ENCODE measurements at places on chromosomes 12 and 14.

DNA sequence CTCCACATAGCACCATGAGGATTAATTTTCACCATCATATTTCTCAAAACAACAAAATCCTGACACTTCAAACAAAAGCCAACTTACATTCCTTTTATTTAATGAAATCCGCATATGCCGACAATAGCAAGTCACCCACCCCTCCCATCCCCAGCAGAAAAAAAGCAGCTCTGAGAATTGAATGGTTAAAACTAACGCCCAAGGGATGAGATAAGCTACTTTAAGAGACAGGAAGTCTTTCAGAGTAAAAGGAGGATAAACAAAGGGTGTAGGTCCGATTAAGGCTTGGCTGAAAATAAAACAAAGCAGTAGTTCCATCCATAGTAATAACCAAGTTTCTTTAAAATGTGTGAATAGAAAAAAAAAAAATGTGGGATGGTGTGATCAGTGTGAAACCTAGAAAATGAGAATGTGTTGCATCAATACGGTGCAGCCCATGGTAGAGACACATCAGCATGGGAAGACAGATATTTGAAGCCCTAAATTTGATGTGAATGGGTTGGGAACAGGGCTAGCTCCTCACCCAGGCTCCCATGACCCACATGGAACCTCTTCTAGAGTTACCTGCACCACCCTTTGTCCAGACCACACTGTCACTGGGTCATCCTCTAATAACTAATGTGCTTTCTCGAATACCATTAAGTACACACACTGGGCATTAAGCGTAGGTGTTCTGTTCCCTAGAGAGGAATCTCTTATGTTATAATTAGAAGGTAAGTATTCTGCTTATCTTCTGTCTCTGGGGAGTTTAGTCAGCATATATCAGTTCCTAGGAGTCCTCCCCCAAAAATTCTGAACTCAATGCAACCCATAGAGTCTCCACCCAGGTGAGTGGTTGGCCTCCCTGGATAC lies 31.7 kb downstream of the RTRAF start:
- no peak for DNase-seq

DNA sequence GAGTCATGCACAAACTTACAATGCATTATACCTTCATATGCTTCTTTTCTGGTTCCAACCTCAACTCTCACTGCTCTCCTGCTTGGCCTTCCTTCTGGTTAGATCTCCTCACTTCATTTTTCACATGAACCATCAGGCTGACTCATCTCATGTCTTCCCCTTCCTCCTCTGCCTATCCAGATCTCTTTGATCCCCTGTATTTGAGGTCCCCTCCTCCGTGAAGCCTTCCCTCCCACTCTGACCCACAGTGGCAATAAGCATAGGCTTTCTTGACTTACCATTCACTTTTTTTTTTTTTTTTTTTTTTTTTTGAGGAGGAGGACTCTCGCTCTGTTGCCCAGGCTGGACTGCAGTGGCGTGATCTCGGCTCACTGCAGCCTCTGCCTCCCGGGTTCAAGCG lies 14.7 kb upstream of the ASIC1 start:
- no peak for DNase-seq

DNA sequence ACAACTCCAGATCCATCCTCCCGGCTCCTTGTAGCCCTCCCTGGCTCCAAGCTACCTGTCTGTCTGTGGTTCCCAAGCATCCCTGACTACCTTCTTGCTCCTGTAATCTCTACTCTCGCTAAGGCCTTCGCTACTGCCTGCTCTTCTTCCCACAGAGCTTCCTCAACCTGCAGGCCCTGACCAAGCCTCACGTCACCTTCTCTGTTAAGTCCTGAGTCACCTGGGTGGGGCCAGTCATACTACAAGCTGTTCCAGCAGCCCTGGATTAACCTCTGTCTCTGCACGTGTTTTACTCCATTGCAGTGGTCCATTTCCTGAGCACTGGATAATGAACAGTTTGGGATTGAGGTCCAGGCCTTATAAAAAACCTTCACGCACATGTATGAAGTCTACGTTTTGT lies 770.7 kb downstream of the BCL11B start:
- DNase-seq = no peak

DNA sequence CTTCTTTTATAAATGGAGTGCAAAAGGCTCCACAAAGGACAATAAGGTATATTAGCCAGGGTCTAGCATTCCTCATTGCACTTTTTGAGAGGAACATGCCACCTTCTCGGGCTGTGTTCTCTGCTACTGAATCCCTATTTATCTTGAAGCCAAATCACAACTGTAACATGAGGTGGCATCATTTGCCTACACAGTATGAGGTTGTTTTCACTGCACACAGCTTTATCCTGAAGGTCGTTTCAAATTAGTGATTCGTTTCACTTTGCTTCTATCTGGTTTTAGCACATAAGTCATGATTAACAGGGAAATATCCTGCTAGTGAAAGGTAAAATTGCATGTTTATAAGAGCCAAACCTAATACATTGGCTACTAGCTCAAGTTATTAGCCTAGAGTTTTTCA lies 153.8 kb downstream of the SLC35F4 start:
- DNase-seq = no peak

- no peak for DNase-seq
These were observed 2.7 kb upstream of the ASPG start for GRCh38 chr14:104082807-104083206.

- no peak for DNase-seq
These were observed at the start of gene GPR162 for GRCh38 chr12:6821591-6822425. GPR162 (plus strand) TSS chr12:6821821; CDS start chr12:6823899, 2,078 bp downstream.

GRCh38 chr14:93824076-93824475 lies 35.8 kb upstream of the PRIMA1 start:
- no peak for DNase-seq

DNA sequence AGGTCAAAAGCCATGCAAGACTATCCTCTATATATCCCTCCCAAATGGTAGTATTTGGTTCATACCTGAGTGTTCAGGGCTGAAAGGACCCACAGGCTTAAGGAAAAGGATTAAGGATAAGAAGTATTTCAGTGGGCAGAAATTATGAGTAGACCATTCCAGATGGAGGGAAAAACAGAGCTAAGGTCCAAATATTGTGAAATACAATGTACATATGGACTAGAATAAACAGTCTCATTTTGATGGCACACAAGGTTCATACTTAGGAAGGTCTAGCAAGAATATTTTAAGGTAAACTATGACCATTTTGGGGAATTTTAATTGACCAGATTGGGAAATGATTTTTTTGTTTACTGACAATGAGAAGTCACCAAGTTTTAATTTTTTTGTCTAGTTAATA lies 124.6 kb downstream of the PRKD1 start:
- no peak for DNase-seq

GRCh38 chr12:124727264-124727800 lies 136.3 kb downstream of the SCARB1 start:
- DNase-seq = no peak

DNA sequence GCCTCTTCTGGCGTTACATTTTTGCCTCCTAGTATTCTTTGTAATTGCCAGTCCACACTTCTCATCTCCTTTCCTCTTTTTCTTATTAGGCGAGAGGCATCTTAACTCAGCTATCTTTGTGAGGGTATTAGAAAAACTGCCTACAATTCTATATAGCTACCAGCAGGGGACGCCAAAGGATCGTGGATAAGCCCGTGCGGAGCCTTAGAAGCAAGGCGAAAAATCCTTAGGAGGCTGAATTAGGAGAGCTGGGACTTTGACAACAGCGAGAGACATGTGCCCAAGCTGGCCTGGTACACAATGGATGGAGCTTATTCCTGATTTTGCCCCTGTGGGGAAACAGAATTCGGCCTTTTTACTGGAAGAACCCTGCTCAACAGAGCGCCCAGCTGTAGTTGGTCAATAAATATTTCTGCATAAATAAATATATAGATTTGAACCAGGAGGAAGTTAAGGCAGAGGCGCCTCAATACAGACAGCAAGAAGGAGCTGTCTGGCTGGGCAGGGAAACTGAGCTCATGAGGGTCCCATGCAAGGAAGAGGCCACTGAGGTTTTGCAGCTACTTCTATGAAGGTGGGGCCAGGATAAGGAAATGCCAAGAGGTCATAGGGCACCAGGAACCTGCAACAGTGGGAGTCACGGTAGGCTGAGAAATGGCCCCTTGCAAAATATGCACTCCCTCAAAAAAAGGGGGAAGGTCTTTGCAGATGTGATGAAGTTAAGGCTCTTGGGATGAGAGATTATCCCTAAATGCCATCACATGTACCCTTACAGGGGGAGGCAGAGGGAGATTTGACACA lies 14.6 kb upstream of the RBM19 start:
- DNase-seq = peak; percentile 15

DNA sequence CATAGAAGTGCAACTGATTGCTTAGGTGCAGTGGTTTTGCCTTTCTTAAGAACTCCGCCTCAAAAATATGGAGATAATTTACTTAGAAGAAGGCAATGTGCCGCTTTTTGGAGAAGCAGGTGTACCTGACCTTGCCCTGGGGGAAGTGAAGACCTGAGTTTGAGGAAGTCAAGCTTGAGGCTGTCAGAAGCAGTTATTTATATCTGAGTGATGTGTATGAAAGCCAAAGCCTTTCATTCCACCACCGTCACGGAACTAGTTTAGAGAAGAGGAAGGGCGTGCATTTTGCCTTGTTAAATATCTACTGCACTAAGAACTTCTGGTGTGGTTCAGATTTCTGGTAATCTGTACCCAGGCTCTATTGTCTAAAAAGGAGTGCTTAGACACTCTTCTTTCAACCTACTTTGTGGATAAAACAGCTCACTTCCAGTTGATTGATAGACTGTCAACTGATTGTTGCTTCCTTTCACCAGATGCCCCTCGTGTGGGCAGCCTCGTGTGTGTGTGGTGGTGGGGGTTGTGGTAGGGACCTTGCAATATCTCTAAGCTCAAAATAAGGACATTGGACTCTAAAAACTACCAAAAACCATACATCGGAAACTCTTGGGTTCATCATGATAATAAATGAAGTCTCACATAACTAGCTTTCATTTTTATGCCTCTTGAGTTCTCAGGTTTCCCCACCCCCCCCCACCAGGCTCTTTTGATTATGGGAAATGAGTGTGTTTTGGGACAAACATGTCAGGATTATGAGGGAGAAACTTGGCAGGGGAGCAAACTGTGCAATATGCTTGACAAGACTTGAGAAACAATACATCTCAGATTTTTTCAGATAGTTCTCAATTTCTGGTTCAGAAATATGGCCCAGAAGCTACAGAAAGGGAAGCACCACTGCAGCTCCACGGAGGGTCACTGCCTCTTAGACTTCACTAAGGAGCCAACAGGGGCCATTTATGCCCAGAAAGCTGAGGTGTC lies 78.6 kb downstream of the ARF6 start:
- DNase-seq = peak; percentile 80

All from CD4-positive, alpha-beta T cell treated with Interleukin-6 at 100 ng/mL for 8 hours (primary cell).